Brain (organoid and tissue), 16 donors: ENCODE measurements at places on chromosomes 7 and 10. TPM values are rescaled to one million over a fixed set of nuclear protein-coding genes. Genes with fewer than 3 reads are reported as not detected.

The NAT16 gene
- 41.0 TPM for polyA plus RNA-seq

The MAPK8 gene
- polyA plus RNA-seq, result 51.9 TPM

The SUGCT gene
- 1.1 TPM for polyA plus RNA-seq

The OR6B1 gene
- polyA plus RNA-seq, result not detected

The UCN3 gene
- polyA plus RNA-seq, result 19.8 TPM

The TMEM139 gene
- 2.3 TPM for polyA plus RNA-seq

The SPRN gene
- 9.2 TPM for polyA plus RNA-seq

The MAD1L1 gene
- polyA plus RNA-seq, result 42.7 TPM

The SLC29A4 gene
- polyA plus RNA-seq, result 55.1 TPM

The GPR15LG gene
- not detected for polyA plus RNA-seq

The HOXA6 gene
- polyA plus RNA-seq, result 14.9 TPM

The LEP gene
- not detected for polyA plus RNA-seq

The EIF5AL1 gene
- polyA plus RNA-seq, result 0.53 TPM

The OR9A2 gene
- not detected for polyA plus RNA-seq

The EPHB6 gene
- 74.6 TPM for polyA plus RNA-seq

The ZNF467 gene
- polyA plus RNA-seq, result 9.1 TPM

The FAM25C gene
- polyA plus RNA-seq, result not detected

The FAM25G gene
- polyA plus RNA-seq, result not detected

The TUBAL3 gene
- polyA plus RNA-seq, result 0.24 TPM

The SEC61G gene
- 152 TPM for polyA plus RNA-seq

The VSTM4 gene
- 15.5 TPM for polyA plus RNA-seq

The GALNT17 gene
- polyA plus RNA-seq, result 19.2 TPM

The ZNF365 gene
- polyA plus RNA-seq, result 11.7 TPM

The TMEM236 gene
- 0.05 TPM for polyA plus RNA-seq

The LIPK gene
- not detected for polyA plus RNA-seq

The HHEX gene
- 5.1 TPM for polyA plus RNA-seq

The GRK5 gene
- polyA plus RNA-seq, result 5.4 TPM

The ARMC3 gene
- polyA plus RNA-seq, result 1.6 TPM

The ATG9B gene
- polyA plus RNA-seq, result 0.24 TPM

The OPN4 gene
- 0.27 TPM for polyA plus RNA-seq

The WIPF3 gene
- 17.6 TPM for polyA plus RNA-seq

The IL6 gene
- polyA plus RNA-seq, result 1.6 TPM

The SPDYE2 gene
- polyA plus RNA-seq, result not detected

The DNAJC1 gene
- 29.2 TPM for polyA plus RNA-seq

The GALNT11 gene
- 23.8 TPM for polyA plus RNA-seq

The CREB3L2 gene
- 7.1 TPM for polyA plus RNA-seq

The BNIP3 gene
- polyA plus RNA-seq, result 43.7 TPM

The ARHGAP19 gene
- polyA plus RNA-seq, result 7.6 TPM

The ANXA8L1 gene
- not detected for polyA plus RNA-seq

The OAT gene
- polyA plus RNA-seq, result 66.5 TPM

The TMEM213 gene
- not detected for polyA plus RNA-seq

The CYREN gene
- 23.3 TPM for polyA plus RNA-seq

The ATP6V1F gene
- polyA plus RNA-seq, result 392 TPM

The EPDR1 gene
- 15.5 TPM for polyA plus RNA-seq

The MALRD1 gene
- 0.24 TPM for polyA plus RNA-seq

The APBB1IP gene
- polyA plus RNA-seq, result 1.9 TPM
